ENCODE measurements at places on chromosomes 3 and 15.

GRCh38 chr3:6250167-6250566 lies 610.7 kb upstream of the GRM7 start:
- no peak for DNase-seq

GRCh38 chr3:45332493-45332892 lies 55.9 kb upstream of the LARS2 start:
- no peak for DNase-seq

- no peak for DNase-seq
These were observed 99.2 kb downstream of the SLMAP start for GRCh38 chr3:57855281-57855680.

DNA sequence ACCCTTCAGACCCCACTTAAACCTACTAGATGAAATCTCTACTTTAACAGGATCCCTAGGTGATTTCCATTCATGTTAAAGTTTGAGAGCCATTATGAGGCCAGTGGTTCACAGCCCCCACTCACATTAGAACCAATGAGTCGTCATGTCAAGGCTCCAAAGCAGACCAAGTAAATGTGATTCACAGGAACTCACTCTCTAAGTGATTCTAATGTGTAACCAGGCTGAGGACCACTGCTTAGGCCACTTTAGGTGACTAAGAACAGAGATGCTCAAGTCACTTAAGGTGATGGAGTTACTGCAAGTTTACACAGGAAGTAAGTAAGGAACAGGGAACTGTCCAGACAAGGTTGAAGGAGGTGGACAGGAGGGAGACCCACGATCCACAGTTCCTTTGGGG lies 7.7 kb downstream of the GALNT15 start:
- DNase-seq = no peak

- no peak for DNase-seq
These were observed 59.2 kb downstream of the EPHB1 start for GRCh38 chr3:134854254-134854653.

- DNase-seq = no peak
These were observed 246.4 kb downstream of the SLC9A9 start for GRCh38 chr3:143601723-143602484.

GRCh38 chr15:84773716-84774115 lies 25.3 kb downstream of the ZNF592 start:
- no peak for DNase-seq

- DNase-seq = no peak
These were observed 4.6 kb upstream of the ANKRD63 start for GRCh38 chr15:40287505-40287904.

- DNase-seq = no peak
These were observed 437.3 kb upstream of the BCHE start for GRCh38 chr3:166274351-166275023.

GRCh38 chr15:73375755-73376305 lies 7.1 kb upstream of the HCN4 start:
- DNase-seq = no peak

DNA sequence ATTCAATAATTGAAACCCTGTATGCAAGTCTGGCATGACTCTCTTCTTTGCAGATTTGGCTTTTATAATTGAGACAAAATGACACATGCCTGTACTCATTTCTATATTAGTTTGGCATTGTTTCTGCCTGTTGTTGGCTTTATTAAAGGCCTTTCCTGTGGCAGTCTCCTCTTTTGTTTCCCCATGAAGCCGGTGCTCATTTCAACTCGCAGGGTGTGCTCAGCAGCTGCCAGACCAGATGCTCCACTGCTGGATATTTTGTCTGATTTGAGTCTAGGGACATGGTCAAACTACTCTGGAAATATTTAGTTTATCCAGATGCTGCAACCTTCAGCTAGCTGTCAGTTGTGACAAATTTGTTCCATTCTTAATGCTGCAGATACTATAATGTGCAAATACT lies 445.3 kb downstream of the NAALADL2 start:
- no peak for DNase-seq

DNA sequence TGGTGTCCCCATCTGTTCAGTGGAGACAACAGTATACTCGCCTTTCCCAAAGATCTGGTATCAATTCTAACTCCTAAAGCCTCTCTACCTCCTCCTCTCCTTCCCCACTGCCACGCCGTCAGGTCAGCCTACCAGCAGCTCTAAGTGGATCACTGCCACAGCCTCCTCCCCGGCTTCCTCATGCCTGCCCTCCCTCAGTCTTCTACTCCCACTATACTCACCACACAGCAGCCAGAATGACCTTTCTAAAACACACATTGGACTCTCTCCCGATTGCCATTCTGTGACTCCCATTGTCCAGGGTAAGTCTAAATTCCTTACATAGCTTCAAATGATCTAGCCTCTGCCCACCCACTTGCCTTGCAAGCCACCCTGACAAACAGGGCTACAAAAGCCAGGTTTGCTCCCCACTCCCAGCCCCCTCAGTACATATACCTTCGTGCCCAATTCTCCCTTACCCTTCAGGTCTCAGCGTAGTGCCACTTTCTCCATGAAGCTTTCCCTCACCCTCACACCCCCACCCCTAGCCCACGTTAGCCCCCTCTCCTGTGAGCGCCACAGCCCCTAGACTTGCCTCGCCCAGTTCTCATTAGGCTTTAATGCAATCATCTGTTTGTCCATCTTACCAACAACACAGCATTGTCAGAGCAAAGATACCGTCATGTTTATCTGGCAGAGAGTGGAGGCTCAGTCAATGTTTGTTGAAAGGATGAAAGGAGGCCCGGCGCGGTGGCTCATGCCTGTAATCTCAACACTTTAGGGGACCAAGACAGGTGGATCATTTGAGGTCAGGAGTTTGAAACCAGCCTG lies 9.5 kb upstream of the SEMA7A start:
- DNase-seq = no peak

DNA sequence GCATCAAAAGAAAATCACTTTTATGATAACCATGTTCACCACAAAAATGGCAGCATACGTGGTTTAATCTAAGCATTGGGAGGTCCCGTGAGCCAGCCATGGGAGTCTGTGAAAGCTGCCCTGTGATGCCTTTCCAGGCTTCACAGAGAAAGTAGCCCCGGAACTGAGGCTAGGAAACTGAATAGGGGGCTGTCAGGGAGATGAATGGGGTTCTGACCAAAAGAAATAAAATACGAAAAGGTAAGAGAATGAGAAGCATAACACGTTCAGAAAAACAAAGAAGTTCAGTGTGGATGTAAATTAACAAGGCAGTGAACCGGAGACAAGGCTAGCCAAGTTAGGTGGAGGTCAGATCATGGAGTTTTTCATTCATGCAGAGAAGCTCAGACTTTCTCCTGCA lies 118.9 kb downstream of the ANXA2 start:
- DNase-seq = no peak

DNA sequence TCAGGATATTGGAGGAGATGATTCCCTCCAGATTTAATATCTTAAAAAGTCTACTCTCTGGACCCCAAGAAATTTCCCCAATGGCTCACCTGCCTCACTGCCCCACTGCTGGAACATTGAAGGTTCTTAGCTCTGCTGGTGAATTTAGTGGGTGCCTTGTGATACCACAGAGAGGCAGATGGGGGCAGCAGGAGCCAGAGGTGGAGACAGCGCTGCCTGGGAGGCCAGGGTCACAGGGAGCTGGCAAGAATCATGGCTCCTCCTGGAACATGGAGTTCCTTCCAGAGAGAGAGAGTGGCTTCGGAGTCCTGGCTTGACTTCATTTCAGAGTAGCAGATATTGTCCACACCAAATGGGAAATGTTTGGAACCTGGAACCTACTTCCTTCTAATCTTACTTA lies 263.5 kb upstream of the CFAP20DC start:
- DNase-seq = peak; percentile 20

GRCh38 chr3:126955004-126955790 lies 27.7 kb upstream of the PLXNA1 start:
- DNase-seq = no peak

- peak; percentile 4 for DNase-seq
These were observed at the start of gene OXTR for GRCh38 chr3:8769088-8769822. Gene OXTR (minus strand): TSS chr3:8769613. CDS start chr3:8768187, 1,426 bp downstream.

- no peak for DNase-seq
These were observed 103.5 kb upstream of the RPL32 start for GRCh38 chr3:12944849-12945248.

DNA sequence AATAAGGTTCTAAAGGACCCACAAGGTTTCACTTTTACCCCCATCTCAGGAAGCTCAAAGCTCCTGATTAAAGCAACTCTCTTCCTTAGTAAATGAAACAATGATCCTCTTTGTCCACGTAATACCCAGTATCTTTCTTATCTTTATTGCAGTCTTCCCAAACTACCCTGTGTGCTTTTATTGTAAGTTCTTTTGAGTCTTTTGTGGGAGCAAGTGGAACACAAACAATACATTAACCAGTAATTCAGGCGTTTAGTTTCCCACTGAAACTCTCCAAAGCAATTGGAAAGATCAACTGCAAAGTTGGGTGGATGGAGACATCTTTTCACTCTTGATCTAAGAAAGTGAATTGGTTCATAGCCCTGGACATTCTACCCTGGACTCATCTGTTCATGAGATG lies 240.0 kb downstream of the ZNF621 start:
- DNase-seq = no peak

DNA sequence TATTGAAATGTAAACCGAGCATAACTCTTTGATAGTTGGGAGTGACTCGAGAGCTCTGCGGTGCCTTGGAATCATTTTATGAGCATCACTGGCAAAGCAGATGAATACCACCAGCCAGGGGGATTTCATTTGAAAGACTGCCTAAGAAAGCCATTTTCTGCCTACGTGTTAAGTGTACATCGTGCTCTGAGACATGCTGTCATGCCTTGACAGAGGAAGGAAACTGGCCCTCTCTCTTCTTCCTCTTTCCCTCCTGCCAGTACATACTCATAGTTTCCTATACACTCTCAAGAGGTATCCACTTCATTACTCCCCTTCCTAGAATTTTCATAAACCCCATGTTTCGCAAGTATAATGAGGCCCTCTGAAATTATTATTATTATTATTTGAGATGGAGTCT lies 8.8 kb downstream of the BCL2A1 start:
- DNase-seq = no peak
